ENCODE measurements at places on chromosomes 1 and 21.

DNA sequence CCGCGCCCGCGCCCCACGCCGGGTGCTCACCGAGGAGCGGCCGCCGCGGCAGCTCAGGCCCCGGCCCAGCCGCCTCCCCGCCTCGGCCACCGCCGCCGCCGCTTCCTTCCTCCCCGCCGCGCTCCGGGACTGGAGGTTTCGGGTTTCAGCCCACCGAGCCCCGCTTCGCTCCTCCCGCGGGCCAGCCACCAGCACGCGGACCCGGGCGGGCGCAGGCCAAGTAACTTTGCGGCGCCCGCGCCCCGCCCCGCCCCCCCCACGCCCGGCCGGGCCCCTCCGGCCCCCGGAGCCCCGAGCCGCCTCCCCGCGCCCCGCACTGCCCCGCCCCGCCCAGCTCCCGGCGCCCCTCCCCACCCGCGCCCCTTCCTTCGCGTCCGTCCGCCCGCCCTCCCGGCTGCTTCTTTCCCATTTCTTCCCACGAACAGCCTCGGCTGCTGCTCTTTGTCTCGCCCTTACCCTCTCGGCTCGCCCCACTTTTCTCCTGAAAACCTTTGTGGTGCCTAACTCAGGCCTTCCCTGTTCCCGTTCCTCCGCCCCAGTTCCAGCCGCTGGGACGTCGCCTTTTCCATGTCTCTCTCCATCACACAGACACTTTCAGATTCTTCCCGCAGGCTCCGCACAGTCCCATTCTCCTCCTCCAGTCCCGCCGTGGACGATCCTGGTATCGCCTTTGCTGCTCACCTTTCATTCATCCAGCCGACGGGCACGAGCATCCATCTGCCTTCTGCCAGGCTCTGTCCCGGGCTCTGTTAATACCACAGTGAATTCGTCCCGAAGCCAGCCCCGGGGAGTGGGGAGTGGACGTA lies at the start of gene GPR161:
TSS of gene GPR161 (minus strand) at position 222 of the 806 bp plus-strand sequence. CDS start 32,080 bp downstream, outside the sequence.
- DNase-seq, result no peak

DNA sequence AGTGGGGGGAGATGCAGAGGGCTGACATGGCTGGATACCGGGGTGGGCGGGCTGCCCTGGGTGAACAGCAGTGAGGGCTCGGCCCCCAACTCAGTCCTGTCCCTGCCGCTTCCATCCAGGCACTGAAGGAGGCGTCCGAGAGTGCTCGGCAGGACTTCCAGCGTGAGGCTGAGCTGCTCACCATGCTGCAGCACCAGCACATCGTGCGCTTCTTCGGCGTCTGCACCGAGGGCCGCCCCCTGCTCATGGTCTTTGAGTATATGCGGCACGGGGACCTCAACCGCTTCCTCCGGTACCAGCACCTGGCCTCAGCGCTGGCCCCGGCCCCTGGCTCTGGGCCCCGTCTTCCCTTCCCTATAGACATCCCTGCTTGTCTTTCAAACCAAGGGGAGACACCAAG lies 15.6 kb downstream of the NTRK1 start:
- no peak for DNase-seq

DNA sequence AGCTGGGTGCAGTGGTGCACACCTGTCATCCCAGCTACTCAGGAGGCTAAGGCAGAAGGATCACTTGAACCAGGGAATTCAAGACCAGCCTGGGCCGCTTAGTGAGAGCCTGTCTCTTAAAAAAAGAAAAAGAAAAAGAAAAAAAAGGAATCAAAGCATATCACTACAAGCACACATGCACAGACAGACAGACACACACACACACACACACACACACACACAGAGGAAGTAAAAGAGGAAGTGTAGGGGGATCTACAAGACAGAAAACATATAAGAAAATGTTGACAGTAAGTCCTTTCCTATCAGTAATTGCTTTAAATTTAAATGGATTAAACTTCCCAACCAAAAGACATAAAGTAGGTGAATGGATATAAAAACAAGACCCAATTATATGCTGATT lies 180.3 kb downstream of the FAF1 start:
- no peak for DNase-seq

DNA sequence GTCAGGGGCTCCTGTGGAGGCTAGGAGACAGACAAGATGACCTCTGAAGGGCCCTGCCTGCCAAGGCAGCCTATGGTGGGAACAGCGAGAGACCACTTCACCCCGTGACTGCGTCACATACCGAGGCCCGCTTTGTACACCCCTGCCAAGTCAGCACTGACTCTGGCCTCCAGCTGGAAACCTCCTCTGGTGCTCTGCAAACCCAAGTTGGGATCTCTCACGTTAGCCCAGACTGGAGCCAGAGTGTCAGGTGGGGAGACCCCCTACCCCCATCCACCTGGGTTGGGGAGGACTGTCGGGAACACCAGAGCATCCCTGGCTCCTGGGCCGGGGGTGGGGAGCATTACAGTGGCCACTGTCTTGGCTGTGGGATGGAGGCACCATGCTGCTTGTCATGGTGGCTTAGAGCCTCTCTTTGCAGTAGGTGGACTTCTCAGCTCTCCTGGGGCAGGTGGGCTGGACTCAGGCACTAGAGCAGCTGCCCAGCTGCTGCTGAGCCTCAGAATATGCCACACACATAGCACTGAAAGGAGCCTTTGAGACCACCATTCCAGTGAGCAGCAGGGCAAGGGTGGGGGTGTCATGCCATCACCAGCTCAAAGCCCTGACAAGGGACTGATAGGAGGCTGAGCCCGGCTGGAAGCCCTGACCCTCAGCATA lies 50.4 kb downstream of the ELK4 start:
- DNase-seq, result no peak

- no peak for DNase-seq
Measured at GRCh38 chr1:51663105-51663504, 46.2 kb downstream of the OSBPL9 start.

- DNase-seq, result no peak
Measured at GRCh38 chr1:69406244-69406643, 161.5 kb upstream of the LRRC7 start.

DNA sequence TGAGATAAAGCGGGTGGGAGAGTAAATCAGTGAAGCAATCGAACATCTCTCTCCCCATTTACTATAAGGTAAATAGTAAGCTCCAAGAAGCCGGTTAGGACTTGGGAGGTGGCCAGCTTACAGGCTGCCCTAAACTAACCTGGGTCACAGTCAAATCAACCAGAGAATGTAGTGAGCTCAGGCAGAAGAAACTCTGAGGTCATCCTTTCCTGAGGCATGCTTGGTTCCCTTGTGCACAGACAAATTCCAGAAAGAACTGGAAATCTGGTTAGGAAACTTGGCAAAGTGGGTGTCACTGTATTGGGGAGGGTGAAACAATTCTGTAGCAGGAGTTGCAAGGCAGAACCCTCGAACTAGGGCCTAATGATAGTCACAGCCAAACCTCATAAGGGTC lies 72.5 kb downstream of the NTMT2 start:
- no peak for DNase-seq

GRCh38 chr1:154159554-154159953 lies 4.7 kb upstream of the NUP210L start:
- DNase-seq, result no peak

GRCh38 chr1:234528074-234528865 lies 49.3 kb upstream of the TARBP1 start:
- no peak for DNase-seq

- DNase-seq, result no peak
Measured at GRCh38 chr1:211656728-211657127, 18.7 kb downstream of the NEK2 start.

- no peak for DNase-seq
Measured at GRCh38 chr1:20719871-20720620, 2.2 kb upstream of the KIF17 start.
